ENCODE measurements at places on chromosomes 16 and 17. TPM values are rescaled to one million over a fixed set of nuclear protein-coding genes. Genes with fewer than 3 reads are reported as not detected.

- H3K36me3 ChIP-seq = peaks cover 6% of the 10 kb centered on the region
- no peak for DNase-seq
- H3K27me3 ChIP-seq = no peaks in the 10 kb centered on the region
- peak overlapping the region; percentile 74 for H3K27ac ChIP-seq
- H3K4me1 ChIP-seq = peaks cover 49% of the 10 kb centered on the region
These were observed 123.5 kb downstream of the PRKCA start for GRCh38 chr17:66425756-66426396.

DNA sequence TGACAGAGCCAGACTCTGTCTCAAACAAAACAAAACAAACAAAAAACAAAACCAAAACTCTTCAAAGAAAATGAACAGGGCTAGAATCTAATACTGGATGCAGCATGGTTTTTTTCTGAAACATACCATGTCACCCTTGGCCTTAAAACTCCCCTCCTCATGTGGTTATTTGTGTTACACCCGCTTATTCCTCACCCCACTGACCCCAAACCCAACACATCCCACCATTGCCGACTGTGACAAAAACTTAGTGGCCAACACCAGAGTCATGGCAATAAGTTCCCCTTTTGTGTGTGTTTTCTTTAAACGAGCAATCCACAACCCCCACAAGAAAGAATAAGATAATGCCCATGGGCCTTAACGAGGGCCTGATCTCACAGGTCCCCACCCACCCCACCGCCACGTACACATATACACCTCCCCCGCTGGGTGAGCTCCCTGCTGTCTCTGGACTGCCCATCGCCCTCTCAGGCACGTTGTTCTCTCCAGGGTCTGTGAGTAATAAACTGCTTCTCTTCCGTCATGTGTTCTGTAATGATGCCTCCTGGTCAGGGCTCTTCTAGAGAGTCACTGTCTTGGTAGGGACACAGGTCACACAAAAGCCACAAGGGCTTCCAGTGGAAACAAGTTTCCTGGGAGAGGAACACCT is 16.8 kb upstream of the ENGASE start:
- no peak for DNase-seq
- no peak overlapping the region for H3K27ac ChIP-seq
- peaks cover 17% of the 10 kb centered on the region for H3K27me3 ChIP-seq
- H3K4me3 ChIP-seq = no peak overlapping the region

- H3K4me1 ChIP-seq = peaks cover 10% of the 10 kb centered on the region
- H3K36me3 ChIP-seq = peaks cover 29% of the 10 kb centered on the region
- H3K27me3 ChIP-seq = no peaks in the 10 kb centered on the region
- no peak for DNase-seq
- H3K4me3 ChIP-seq = no peak overlapping the region
These were observed 173.3 kb upstream of the CACNG5 start for GRCh38 chr17:66661411-66662256.

GRCh38 chr16:7330709-7331108 is 1.9 kb upstream of the RBFOX1 start:
- no peaks in the 10 kb centered on the region for H3K4me1 ChIP-seq
- DNase-seq = no peak
- no peaks in the 10 kb centered on the region for H3K36me3 ChIP-seq
- no peak overlapping the region for H3K4me3 ChIP-seq
- H3K27ac ChIP-seq = no peak overlapping the region

The KRT39 gene
- not detected for total RNA-seq

- H3K4me1 ChIP-seq = no peaks in the 10 kb centered on the region
- no peak for DNase-seq
- no peak overlapping the region for H3K4me3 ChIP-seq
- no peak overlapping the region for H3K27ac ChIP-seq
- H3K27me3 ChIP-seq = no peaks in the 10 kb centered on the region
- H3K36me3 ChIP-seq = no peaks in the 10 kb centered on the region
These were observed 392.4 kb upstream of the GOT2 start for GRCh38 chr16:59126486-59126885.

The TMEM238L gene
- not detected for total RNA-seq

DNA sequence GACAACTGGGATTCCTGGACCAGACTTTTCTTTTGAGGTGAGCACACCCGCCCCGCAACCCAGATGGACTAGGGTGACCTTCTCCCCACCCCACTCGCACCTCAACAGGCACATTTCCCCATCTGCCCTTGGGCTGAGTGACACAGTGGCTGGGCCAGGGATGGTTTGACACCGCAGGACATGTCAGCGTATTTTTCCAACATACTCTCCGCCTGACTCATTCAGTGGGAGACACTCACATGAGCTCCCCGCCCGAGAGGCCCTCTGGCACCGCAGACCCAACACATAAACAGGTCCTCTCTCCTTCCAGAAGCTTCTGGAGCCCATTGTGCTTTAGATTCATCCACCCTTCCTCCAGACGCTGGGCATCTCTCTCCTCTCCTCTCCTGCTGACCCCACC is 69.4 kb downstream of the ZDHHC7 start:
- no peak overlapping the region for H3K4me3 ChIP-seq
- H3K4me1 ChIP-seq = no peaks in the 10 kb centered on the region
- no peak for DNase-seq
- H3K27ac ChIP-seq = no peak overlapping the region

- H3K4me3 ChIP-seq = no peak overlapping the region
- no peak overlapping the region for H3K27ac ChIP-seq
- no peaks in the 10 kb centered on the region for H3K27me3 ChIP-seq
- peaks cover 15% of the 10 kb centered on the region for H3K4me1 ChIP-seq
- DNase-seq = peak; percentile 61
These were observed 35.6 kb downstream of the RPA1 start for GRCh38 chr17:1865252-1866037.
